ENCODE measurements at places on chromosomes 7 and 10.
A peak's percentile ranks its signal among the peaks of the same experiment; 100 is the strongest.

DNA sequence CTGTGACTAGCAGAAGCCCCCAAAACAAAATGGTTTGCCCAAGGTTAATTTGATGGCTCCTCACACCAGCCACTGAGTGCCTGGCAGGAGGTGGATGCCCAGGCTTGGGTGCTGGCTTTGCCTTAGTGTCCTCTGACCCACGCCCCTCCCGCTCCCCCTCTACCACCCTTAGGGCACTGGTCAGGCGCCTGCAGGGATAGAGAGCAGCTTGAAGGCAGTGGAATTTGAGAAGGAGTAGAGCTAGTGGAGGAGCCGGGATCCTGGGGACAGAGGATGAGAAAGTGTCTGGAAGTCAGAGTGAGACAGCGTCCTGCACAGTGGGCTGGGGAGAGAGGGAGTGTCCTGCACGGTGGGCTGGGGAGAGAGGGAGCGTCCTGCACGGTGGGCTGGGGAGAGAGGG, 139.4 kb downstream of the DNAJB6 start:
- DNase-seq, result no peak

DNA sequence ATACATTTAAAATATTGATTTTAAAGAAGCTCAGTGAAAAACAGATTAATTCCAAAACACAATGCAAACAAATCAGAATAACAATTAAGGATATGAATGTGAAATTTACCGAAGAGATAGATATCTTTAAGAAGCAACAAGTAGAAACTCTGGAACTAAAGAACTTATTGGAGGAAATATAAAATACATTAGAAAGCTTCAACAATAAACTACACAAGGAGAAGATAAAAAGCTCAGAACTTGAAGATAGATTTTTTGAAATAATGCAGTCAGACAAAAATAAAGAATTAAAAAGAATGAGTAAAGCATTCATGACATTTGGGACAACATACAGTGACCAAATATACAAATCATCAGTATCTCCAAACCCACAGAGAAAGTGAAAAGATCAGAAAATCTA, 43.2 kb downstream of the HIBADH start:
- DNase-seq, result no peak

DNA sequence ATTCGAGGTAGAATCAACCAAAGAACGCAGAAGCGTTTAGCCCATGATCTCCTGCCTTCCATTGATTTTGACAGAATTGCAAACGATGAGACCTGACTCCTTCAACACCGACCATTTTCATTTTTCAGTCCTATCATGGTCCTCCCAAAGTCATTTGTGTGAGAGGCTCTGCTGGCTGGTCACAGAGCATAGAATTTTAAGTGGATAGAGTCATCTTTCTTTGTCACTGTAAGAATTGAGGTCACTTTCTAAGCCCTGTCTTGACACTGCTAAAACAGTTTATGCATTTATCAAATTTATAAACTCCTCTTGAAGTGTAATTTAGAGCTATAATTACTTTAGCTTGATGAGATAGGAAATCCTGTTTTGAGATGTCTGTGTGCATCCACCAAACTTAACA, 72.0 kb downstream of the UBE3C start:
- no peak for DNase-seq

DNA sequence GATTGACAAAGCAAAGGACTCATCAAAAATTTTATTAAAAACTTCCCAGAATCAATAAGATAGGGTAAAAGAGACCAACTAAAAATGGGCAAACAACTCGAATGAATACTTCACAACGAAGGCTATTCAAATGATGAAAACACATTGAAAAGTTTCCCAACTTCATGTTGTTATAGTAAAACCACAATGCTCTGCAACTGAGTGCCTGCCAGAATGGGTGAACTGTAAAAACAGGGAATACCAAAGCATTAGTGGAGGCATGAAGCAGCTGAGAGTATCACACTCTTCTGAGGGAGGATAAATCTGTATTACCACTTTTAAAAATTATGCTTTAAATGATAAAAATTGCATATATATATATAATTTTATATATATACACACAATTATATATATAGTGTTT, 1214.7 kb downstream of the SORCS3 start:
- no peak for DNase-seq

DNA sequence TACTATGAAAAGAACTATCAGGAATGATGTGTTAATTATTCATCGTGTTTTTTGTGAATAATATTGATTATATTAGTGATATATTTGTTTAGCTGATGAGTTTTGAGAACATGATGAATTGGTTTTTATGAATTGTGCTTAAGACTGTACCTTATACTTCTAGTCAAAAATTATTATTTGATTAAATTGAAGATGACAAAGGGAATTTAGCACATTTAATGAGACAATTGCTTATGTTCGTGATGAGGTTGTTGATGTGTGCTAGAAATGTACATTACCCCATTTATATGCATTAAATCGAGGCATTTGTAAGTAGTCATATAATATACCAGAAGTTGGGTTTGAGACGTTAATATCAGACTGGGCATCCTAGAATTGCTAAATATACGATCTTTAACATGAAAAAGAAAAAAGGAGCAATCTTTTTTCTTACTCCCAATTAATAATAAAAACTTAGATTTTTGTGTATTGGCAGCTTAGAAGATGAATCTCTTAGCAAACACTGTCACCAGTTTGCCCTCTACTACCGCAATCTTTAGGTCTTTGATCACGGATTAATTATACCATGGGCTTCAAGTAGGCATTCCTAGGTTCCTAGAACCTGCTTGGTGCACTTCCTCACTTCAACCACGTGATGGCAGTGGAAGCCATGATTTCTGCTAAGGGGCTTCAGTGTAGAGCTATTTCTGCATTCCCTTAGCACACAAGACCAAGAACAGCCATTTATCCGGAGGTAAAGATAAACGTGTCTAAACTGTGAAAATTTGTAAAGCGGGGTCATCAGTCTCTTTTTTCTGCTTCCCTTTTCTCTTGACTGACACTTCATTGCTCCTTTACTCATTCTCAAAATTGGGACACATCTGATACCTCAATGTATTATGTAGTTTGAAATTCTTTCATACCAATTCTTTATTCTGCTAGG, 1.6 kb downstream of the KLHDC10 start:
- DNase-seq, result peak; percentile 61

DNA sequence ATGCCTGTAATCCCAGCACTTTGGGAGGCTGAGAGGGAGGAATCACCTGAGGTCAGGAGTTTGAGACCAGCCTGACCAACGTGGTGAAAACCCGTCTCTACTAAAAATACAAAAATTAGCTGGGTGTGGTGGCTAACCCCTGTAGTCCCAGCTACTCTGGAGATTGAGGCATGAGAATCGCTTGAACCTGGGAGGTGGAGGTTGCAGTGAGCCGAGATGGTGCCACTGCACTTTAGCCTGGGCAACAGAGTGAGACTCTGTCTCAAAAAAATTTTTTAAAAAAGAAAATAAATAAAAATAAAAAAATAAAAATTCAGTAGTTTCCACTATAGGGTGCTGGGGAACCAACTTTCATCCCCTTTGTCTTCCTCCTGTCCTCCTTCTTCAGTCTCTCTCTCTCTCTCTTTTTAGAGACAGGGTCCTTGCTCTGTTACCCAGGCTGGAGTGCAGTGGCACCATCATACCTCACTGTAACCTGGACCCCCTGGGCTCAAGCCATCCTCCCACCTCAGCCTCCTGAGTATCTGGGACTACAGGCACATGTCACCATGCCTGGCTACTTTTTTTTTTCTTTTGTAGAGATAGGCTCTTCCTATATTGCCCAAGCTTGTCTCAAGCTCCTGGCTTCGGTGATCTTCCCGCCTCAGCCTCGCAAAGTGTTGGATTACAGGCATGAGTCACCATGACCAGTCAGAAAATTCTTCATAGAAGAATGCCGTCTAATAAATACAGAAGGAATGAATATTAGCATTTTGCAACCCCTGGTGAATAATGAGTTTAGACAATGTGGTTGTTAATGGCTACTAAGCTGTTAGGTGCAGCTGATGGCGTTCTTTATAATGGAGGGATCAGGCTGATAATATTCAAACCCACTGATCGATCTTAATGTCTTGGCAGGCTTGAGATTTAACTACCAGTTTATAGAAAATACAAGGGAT, 20.6 kb downstream of the RBM20 start:
- DNase-seq, result no peak

GRCh38 chr10:13614530-13615332, 28.0 kb downstream of the PRPF18 start:
- DNase-seq, result no peak

- DNase-seq, result no peak
Observed at GRCh38 chr10:93947055-93947454, 46.7 kb upstream of the PLCE1 start.

GRCh38 chr10:101290431-101290830, 61.2 kb upstream of the LBX1 start:
- DNase-seq, result no peak

- no peak for DNase-seq
Observed at GRCh38 chr7:95840953-95841950, 68.9 kb downstream of the DYNC1I1 start.

DNA sequence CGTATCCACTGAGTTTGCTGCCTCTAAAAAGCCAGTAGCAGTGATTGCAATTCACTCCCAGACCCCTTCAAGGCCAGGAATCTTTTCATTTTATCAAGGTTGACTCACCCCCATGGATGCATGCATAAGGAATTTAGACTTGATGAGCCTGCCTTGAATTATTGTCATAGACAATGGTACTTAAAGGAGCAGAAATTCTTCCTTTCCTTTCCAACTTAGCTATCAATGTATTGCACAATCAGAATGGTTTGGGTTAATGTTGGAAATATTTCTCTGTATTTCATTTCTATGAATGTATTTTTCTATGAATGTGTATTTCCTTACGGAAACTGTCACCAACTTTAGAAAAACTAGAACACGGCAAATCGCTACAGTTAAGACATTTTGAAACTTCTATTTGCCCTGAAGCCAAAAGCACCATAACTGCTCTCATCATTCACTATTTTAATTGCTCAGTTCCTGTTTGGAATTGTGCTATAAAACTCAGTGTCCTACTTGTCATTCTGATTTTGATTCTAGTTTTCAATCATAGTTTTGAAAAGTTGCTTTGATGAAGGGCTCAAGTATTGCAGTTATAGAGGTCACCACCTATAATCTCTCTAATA, 355.7 kb upstream of the AKR1E2 start:
- no peak for DNase-seq

DNA sequence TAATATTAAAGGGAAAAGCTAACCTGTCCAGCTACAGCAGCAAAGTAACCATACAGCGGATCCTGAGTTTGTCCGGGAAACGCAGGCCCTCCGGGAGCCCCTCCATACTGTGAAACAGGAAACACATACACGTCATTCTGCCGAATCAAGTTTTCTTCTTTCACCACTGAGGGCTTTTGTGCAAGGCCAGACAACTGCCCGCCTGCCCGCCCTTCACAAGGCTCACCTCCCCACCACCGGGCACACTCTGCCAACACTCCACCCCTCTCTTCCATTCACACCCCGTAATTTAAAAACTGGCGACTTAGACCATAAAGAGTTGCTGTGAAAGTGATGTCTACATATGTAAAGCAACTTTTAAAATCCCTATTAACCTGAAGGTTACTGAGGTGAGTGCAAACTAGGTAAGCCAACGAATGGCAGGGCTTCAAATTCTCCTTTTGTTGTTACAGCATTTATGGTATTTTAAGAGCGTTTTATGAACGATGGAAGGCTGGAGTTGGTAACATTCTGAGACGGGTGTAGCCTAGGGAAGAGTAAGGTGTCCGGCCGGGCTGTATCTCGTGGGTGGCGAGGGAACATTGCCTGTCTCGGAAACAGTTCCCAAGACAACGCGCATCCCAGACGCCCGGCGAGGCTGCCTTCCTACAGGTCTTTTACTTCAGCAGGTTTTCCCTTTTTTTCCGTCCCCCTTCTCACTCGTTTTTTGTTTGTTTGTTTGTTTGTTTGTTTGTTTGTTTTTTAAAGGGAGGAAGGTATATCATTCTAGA, 817 bp downstream of the SRI start:
- DNase-seq, result peak; percentile 50

GRCh38 chr7:26103596-26103995, 48.4 kb upstream of the NFE2L3 start:
- DNase-seq, result no peak

DNA sequence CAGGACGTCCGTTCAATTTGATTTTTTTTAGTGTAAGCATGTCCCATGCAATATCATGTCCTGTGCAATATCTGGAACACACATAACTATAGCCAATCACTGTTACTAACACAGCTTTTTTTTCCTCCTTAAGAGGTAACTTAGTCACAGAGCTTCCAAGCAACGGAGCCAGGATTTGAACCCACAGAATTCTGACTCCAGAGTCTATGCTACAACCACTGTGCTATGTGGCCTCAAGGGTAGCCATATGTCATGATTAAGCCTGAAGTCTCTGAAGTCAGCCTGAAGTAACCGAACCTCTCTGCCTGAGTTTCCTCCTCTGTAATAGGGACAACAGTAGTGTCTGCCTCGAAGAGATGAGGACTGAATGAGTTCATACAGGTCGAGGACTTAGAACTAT, 42.2 kb upstream of the TCF7L2 start:
- no peak for DNase-seq

- DNase-seq, result no peak
Observed at GRCh38 chr7:101185258-101185839, 5.3 kb upstream of the NAT16 start.

Data from ureter (tissue), 1 donor.